ENCODE measurements at places on chromosomes 13 and 19.

- DNase-seq = no peak
These were observed 82.7 kb downstream of the FOXO1 start for GRCh38 chr13:40583738-40584137.

DNA sequence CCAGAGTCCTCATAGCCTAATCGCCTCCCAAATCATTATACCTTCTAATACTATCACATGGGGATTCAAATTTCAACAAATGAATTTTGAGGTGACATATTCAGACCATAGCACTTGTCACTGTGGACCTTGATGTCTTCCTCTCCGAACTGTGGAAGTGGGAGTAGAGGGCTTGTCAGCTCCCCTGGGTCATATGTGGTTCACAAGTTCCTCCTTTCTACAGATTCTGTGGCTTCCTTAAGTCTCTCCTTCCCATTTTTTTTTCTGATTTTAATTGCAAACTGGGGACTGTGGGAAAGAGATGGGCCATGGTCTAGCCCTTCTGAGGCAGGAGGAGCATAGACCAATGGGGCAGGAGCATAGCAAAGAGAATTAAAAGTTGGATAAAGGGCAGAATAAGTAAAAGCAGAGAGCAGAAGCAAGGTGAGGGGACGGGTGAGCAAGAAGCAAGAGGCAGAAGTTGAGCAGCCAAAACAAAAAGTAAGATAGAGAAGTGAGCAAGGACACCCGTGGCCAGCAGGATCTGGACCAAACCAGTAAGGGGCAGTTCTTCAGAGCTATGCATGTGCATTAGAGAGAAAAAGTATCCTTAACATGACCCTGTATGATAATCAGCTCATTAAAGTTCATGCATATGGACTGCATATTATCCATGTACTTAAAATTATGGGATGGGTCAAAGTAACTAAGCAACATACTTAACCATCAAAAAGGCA is 2.6 kb upstream of the SIGLEC7 start:
- DNase-seq = no peak

- no peak for DNase-seq
These were observed 20.1 kb downstream of the ZNF763 start for GRCh38 chr19:11984986-11985385.

DNA sequence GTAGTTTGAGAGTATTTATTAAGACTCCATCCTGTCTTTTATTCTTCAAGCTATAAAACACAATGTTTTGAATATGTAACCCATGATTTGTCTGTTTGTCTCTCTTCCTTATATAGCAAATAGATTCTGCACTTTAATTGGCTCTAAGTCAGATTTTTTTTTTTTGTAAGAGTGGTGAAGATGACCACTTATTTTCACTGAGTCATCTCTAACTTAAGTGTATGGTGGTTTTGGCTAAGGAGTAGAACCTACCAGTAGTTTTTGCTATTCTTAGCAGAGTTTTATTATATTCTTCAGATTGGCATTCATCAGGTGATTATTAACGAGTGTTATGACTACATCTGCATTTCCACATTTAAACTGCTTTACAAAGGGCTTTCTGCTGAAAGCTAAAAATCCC is 194.7 kb downstream of the LMO7 start:
- DNase-seq = no peak

DNA sequence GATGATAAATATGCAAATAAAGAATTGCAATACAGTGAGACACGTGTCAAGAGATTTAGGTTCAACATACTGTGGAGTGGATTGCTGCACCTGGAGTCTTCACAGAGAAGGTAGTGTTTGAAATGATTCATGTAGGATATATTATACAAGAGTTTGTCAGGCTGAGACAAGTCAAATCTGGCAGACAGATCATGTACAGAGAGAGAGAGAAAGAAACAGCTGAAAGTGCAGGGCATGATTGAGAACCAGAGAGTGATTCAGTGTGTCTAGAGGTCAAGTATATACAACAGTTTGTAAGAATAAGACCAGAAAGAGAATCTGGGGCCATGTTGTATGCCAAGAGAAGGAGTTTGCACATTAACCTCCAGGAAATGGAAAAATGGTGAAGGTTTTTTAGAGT is 2.1 kb upstream of the VWA8 start:
- no peak for DNase-seq

- DNase-seq = peak; percentile 4
These were observed 89.4 kb downstream of the DPF1 start for GRCh38 chr19:38134540-38135149.

DNA sequence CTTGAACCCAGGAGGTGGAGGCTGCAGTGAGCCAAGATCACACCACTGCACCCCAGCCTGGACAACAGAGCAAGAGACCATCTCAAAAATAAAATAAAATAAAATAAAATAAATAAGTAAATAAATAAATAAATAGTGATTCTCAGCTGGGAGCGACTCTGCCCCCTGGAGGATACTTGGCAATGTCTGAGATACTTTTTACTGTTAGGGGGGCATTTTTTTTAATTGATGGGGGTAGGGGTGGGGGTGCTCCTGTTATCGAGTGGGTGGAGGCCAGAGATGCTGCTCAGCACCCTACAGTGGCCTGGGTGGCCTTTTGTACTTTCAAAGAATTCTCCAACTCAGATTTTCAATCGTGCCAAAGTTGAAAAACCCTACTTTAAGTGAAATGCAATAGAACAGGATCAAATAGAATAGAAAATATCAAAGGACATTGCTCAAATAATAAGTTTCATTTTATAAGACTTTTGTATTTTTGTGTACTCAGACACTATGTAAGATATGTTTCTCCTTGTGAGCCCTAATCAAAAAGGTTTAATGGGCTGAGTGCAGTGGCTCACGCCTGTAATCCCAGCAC is 7.1 kb upstream of the CLPP start:
- DNase-seq = no peak

GRCh38 chr19:7294558-7295212 is 471 bp upstream of the INSR start:
- no peak for DNase-seq

DNA sequence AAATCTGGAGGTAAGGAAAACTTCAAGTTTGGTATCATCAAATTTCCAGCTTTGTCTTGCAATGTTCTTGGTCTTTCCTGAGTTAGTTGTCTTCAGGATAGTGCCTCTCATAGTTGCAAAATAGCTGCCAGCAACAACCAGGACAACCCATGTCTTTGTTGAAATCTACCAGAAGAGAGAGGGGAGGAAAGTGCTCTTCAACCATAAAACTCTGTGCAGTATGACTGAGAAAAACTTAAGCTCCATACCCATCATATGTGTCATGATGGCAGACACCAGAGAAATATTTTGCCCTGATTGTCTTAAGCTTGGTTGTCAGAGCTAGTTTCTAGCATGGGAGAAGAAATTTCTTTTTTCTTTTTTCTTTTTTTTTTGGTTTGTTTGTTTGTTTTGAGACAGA is 103.3 kb downstream of the SPRY2 start:
- no peak for DNase-seq

DNA sequence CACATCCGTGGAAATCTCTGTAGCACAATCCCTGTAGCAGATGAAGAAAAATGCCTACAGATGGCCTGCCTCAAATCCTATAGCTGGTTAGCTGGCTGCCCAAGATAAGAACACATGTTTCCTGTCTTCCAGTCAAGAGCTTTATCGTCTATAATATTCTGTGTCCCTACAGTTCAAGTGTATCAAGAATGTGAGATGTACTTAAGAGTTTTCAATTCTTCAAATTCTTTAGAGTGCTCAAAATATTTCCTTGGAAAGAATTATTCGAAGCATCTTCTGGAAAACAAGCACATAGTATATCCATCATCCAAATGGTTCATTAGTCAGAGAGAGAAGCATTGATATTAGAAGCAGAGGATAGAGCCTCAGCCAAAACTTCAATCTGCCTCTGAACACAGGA is 239.8 kb downstream of the COG6 start:
- no peak for DNase-seq

DNA sequence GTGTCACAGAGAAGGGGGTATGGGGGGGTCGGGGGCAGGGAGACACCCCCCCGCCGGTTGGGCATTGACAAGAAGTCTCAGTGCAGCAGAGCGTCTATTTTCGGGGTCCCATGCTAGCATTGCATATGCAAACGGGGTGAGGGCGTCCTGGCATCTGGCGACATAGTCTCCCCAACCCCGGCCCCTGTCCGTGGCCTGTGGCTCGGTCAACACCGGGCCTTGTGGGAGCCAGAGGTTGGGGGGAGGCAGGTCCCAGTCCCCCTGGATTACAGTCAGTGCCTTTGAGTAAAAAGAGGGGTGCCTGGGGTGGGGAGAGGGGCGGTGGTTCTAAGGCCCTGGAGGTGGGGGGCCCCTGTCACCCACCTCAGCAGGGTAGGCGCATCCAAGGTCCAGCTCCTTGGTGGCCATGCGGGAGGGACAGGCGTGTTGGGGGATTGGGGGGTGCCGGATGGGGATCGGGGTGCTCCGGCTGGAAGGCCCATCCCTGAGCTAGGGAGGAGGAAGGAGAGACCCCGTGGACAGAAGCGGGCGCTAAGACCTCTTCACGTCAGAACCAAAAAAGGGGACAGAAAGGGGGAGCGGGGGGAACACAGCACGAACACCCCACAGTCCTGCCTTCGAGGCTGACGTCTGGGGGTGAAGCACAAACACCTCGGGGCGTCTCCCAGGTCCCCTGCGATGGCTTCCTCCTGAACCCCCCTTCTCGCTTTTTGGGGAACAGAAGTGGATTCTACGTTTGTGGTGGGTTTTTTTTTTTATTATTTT is 20.9 kb downstream of the ZBTB7A start:
- DNase-seq = no peak

GRCh38 chr19:41535029-41535622 is 40.8 kb upstream of the CEACAM21 start:
- no peak for DNase-seq

- peak; percentile 48 for DNase-seq
These were observed 823 bp downstream of the TLE5 start for GRCh38 chr19:3061182-3062161.

- no peak for DNase-seq
These were observed 13.2 kb upstream of the CREB3L3 start for GRCh38 chr19:4140237-4140711.
